ENCODE measurements at places on chromosomes 7 and 10. TPM values are rescaled to one million over a fixed set of nuclear protein-coding genes. Genes with fewer than 3 reads are reported as not detected.

DNA sequence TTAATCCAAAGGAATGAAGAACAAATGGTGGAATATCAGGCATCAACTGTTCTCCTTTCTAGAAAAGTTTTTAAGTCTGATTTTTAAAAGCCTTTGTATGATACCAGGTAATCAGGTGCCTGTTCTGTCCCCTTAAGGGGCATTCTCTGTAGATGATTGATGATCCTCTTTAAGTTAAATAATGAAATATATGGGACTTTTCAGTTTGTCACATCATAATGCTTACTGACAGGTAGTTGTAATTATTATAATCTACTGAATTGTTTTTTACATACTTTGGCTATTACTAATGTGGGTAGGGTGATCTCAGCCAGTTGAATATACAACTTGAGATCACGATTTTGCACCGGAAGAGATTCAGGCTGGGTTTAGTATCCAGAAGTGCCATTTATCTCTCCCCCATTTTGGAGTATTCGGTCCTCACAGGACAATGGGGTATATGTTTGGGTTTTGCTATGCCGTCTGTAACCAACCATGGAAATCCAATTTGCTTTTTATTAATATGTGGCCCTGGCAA lies 330.2 kb downstream of the BICC1 start:
- H3K27me3 ChIP-seq = no peaks in the 10 kb centered on the region
- H3K4me3 ChIP-seq = no peak overlapping the region
- no peaks in the 10 kb centered on the region for H3K36me3 ChIP-seq

The PCDH15 gene
- not detected for total RNA-seq

The MARCHF5 gene
- 42.8 TPM for total RNA-seq

The PYROXD2 gene
- 9.4 TPM for total RNA-seq
